ENCODE measurements at places on chromosomes 3 and 15.

DNA sequence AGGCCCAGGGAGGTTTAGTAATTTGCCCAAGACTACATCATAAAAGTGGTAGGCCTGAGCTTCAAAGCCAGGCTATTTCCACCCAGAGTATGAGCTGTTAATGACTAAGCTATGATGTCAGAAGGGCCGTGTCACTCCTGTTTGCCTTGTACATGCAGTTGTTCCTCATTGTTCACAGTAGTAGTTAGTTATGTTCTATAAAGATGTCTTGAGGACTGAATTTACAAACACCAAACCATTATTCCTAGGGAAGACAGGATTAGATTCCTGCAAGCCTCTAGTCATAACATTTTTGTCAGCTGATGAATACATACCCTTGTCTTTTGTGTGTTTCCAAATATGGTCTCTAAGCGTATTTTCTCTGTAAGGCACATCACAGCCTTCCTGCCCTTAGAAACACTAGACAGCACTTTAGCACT is 20.9 kb upstream of the LARS2 start:
- DNase-seq, result no peak

- DNase-seq, result no peak
Measured at GRCh38 chr3:99167071-99167470, 265.6 kb upstream of the DCBLD2 start.

- no peak for DNase-seq
Measured at GRCh38 chr3:148439254-148439822, 258.4 kb upstream of the AGTR1 start.

- no peak for DNase-seq
Measured at GRCh38 chr3:58078610-58079009, 70.4 kb downstream of the FLNB start.

GRCh38 chr3:29267226-29267625 is 13.6 kb upstream of the RBMS3 start:
- no peak for DNase-seq

DNA sequence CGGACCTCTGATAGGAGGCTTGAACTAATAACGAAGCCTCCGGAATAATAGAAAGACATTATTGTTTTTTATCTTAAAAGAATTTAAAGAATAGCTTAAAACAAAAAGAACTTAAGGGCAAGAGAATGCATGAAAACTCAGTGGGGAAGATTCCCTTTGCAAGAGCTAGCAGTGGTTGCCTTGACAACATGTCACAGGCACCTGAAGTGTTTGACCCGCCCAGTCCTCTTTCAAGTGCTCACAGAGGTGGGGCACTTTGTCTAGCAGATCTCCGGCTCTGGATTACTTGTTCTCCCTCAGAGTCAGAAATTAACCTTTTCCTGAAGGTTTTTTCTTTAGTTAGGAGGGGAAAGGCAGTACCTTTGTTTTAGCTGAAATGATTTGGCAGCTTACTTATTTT is 37.8 kb downstream of the LARS2 start:
- DNase-seq, result no peak

DNA sequence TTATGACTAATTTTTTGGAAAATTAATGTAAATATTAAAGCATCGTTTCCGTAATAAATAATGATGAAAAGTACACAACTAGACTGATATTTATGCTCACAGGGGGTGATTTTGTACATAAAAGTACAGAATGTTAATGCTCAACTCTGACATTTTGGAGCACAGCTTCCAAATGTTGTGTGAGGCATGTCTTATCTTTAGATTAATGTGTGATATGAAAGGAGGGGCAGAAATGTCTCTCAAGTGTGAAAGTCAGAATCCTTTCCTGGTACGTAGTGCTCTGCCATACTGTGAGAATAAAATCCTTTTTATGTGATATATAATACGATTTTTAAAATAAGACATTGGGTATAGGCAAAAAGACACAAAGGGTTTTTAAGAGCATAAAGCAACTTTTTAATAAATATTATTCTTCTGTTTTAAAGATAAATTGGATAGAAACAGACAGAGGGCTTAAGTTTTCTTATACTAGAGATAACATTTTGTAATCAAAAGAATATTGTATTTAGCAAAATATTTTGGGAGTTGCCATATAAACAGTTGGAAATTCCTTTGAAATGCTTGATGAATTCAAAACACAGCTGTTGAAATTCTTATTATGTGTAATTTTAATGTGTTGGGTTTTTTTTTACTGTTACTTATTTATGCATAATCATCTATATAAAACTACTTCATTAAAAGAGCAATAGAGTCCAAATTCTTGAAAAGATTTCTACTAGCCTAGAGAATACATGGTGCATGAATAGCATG is 389.7 kb downstream of the RAP2B start:
- DNase-seq, result no peak

DNA sequence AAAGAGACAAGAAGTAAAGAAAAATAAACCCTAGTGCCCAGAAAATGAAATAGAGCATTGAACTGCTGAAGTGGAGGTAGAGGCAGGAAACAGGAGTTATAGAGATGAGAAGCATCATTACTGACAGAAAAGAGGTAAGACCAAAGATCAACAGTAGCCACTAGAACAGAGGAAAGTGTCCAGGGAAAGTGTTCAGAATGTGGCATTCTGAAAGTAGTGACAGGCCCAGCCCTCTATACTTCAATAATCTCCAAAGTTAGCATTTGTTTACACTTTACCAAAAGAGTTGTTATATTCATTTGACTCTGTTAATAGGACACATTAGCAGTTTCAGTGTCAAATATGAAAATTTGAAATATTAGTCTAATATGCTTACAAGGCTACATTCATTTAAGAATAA is 727.1 kb upstream of the NECTIN3 start:
- DNase-seq, result no peak

GRCh38 chr15:95825208-95825607 is 505.3 kb upstream of the NR2F2 start:
- no peak for DNase-seq

GRCh38 chr15:76936671-76937070 is 5.1 kb downstream of the RCN2 start:
- DNase-seq, result no peak

DNA sequence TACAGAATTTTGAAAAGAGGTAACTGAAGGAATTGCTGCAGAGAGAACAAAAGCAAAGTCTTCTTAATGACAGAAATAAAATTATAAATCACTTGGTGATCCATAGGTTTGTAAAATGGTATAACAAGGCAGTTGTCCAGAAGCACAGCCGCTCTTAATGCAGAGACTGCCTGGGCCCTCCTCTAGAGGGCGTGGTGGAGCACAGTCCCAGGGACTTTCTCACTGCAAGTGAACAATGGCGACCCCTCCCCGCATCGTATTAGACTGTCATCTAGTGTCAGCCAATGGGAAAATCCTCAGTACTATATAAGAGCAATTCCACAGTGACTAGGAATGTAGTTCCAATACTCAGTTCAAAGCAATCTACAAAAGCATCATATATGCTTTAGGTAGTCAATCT is 26.4 kb upstream of the ZBED2 start:
- no peak for DNase-seq

DNA sequence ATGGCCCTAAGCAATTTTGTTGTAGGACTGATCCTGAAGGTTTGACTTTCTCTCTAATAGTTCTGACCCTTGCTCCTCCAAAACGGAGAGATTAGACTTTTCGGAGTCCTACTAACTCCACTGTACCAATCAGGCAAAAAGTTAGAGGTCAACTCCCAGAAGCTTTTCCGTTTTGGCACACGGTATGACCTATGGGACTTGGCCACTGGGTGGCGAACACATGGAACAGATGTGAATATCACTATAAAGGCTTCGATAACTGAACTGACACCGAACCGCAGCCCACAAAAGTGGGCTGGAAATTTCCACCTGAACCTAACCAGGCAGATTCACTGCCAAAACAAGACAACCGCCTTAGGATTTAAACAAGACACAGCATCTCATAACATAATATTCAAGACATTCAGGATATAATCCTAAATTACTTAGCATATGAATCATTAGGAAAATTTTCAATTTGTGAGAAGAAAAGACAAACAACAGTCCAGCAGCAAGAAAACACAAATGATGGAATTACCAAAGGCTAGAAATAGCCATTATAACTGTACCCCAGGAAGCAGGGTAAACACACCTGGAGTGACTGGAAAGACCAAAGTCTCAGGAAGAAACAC is 12.2 kb upstream of the TM2D3 start:
- DNase-seq, result no peak

DNA sequence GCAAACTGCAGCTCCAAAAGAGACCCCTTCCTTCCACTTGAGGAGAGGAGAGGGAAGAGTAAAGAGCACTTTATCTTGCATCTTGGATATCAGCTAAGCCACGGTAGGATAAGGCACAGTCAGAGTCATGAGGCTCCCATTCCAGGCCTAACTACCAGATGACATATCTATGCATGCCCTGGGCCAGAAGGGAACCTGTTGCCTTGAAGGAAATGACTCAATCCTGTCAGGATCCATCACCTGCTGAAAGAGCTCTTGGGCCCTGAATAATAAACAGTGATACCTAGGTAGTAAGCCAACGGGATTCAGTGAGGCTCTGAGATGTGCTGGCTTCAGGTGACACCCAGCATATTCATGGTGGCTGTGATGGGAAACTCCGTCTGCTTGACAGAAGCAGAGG is 118.5 kb upstream of the EPHA3 start:
- no peak for DNase-seq

- DNase-seq, result no peak
Measured at GRCh38 chr3:123724306-123724705, 139.5 kb upstream of the HACD2 start.

- no peak for DNase-seq
Measured at GRCh38 chr15:31586841-31587240, 260.2 kb downstream of the KLF13 start.

GRCh38 chr3:24123596-24123995 is 178.5 kb downstream of the NR1D2 start:
- DNase-seq, result no peak

GRCh38 chr3:45113625-45114050 is 32.5 kb downstream of the CDCP1 start:
- no peak for DNase-seq

DNA sequence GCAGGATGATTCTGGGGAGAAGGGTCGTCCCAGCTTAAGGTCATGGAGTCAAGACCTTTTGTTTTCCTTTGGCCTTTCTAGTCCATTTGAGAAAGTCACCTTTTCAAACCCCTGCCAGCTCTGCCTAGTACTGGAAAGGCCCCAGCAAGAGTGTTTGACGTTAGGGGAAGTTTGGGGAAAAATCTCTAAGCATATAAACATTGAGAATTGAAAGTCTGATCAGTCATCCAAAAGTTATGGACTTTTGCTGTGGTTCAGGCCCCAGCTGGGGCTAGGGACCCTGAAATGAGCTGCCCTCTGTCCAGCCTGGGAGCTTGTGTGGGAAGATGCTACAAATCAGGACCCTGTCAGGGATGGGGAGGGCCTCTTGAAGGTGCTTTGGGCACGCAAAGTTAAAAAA is 21.6 kb downstream of the SLC6A6 start:
- DNase-seq, result no peak

GRCh38 chr3:30077746-30078145 is 528.7 kb upstream of the TGFBR2 start:
- DNase-seq, result no peak

DNA sequence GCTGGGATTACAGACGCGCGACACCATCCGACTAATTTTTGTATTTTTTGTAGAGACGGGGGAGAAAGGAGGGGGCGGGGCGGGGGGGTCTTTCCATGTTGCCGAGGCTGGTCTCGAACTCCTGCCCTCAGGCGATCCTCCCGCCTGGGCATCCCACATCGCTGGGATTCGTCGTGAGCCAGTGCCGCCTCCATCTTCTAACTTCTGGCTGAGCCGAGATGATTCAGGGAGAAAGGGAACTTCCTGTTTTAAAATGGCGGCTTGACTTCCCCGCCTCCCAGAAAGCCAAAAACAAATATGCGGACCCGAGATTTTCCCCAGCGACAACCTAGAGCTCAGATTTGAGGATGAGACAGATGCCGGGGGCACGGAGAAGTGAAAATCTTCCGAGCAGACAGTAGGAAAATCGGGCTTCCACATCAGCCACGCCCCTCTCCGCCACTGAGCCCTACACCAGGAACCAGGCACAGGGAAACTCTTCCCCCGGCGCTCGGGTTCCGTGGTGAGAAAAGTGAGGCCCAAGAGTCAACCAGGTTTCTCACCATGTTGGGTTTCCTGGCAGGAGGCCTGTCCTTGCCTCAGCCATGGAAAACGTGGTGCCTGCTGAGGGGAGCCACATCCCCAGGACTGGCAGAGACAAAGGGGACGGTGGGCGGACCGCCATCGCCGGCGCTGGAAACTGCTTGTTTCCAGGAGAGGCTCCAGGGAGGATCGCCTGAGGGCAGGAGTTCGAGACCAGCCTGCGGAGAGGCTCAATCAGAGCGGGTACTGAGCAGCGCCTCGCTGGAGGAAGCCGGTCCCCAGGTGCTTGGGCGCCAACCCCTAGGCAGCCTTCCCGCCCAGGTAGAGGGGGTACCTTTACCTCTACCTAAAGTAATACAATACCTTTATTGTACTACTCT is 18.7 kb downstream of the CHST14 start:
- DNase-seq, result no peak

DNA sequence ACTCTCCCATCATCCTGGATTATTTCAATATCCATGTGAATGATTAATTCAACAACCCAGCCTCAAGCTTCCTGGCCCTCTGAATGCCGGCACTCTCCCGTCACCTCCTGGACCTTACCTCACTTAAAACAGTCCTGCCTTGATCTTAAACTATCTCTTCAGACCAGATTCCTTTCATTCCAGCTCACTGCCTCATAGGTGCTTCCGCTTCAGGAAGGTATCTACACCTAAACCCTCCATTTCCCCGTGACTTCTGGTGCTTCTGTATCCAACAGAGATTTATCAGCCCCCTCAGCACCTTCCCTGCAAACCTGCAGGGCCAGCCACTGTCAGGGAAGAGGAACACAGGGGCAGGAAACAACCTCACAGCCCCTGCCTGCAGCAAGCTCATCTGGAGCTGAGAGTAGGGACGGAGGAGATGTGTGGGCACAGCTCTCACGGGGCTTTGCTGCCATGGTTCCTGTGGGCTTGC is 98.9 kb upstream of the TJP1 start:
- no peak for DNase-seq

- DNase-seq, result no peak
Measured at GRCh38 chr3:129291236-129291886, 12.7 kb downstream of the HMCES start.
